ENCODE measurements at places on chromosomes 1 and 21. TPM values are rescaled to one million over a fixed set of nuclear protein-coding genes. Genes with fewer than 3 reads are reported as not detected.

DNA sequence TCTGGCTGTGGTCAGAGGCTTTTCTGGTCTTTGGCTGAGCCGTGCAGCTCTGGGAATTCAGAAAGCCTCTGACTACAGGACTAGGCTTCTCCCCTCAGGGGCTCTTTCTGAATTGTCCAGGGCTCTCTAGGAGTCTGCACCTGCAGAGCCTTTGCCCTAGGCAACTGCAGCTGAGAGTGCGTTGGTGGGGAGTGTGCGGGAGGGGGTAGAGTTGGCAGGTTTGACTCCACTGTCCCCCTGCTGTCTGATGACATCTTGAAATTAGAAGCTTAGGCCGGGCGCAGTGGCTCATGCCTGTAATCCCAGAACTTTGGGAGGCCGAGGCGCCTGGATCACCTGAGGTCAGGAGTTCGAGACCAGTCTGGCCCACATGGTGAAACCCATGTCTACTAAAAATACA is 32.9 kb downstream of the KIAA1614 start:
- no peak overlapping the region for H3K27ac ChIP-seq
- no peaks in the 10 kb centered on the region for H3K27me3 ChIP-seq
- DNase-seq = no peak
- peaks cover 8% of the 10 kb centered on the region for H3K4me1 ChIP-seq
- H3K4me3 ChIP-seq = no peak overlapping the region

GRCh38 chr1:56200442-56200841 is 378.9 kb downstream of the PLPP3 start:
- peak; percentile 46 for DNase-seq
- no peaks in the 10 kb centered on the region for H3K36me3 ChIP-seq
- H3K27ac ChIP-seq = peak overlapping the region; percentile 38

DNA sequence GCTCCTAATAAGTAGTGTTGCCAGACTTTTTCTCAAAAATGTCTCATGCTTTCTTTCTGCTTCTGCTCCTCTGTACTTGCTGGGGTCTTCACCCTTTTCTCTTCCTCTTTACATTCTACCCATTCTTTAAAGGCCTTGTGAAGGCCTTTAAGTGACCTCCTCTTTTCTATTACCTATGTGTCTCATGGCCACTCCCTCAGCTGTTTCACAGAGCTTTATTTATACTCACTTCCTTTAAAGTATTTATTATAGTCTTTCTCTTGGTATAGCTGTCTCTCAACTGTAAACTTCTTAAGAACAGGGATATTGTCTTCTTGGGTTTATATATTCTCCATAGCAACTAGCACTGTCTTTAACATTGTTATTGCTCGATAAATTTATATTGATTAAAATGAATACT is 792 bp downstream of the GOLPH3L start:
- DNase-seq = no peak
- no peaks in the 10 kb centered on the region for H3K4me1 ChIP-seq
- peak overlapping the region; percentile 74 for H3K4me3 ChIP-seq
- peaks cover 6% of the 10 kb centered on the region for H3K36me3 ChIP-seq
- no peak overlapping the region for H3K27ac ChIP-seq

GRCh38 chr21:37331411-37331810 is 35.2 kb upstream of the DYRK1A start:
- no peaks in the 10 kb centered on the region for H3K27me3 ChIP-seq
- H3K4me3 ChIP-seq = no peak overlapping the region
- H3K36me3 ChIP-seq = no peaks in the 10 kb centered on the region

DNA sequence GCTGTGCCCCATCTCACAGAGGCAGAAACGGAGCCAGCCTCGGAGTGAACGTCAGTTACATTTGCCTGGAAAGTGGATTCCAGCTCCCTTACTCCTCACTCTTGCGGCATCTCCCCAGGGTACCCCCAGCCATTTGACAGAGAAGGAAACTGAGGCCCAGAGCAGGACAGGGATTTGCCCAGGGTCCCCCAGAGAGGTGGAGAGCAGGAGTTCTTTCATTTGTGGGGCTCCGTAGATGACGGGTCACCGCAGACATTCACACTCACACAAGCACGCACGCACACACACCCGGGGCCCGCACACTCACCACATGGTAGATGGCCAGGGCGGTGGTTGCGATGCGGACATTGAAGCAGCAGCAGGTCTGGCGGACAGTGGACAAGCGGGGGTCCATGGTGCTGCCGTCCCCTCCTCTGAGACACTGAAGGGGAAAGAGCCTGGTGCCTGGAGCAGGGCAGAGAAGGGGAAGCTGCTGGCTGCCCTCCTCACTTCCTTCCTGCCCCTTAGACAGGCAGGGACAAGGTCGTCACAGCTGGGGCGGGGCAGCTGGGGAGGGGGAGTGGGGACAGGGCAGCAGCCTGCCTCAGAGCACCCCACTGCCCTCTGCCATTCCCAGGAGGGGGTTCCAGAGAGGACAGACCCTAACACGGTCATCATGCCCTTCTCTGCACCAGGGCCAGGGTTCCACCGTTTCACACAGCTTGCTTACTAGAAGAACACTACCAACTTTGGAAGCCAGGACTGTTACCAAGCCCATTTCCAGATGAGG is at the start of gene LAPTM5:
LAPTM5 (minus strand) TSS at position 423 of the 769 bp plus-strand sequence; CDS start at position 394, 29 bp downstream.
- no peaks in the 10 kb centered on the region for H3K36me3 ChIP-seq
- peaks cover 6% of the 10 kb centered on the region for H3K4me1 ChIP-seq
- H3K27ac ChIP-seq = no peak within 1 kb of the TSS
- no peak within 1 kb of the TSS for H3K4me3 ChIP-seq
- peaks cover 9% of the 10 kb centered on the region for H3K27me3 ChIP-seq

Gene ACTN2
- under 0.01 TPM for total RNA-seq

GRCh38 chr1:191641420-191642260 is 516.6 kb upstream of the RGS18 start:
- no peak overlapping the region for H3K4me3 ChIP-seq
- H3K36me3 ChIP-seq = no peaks in the 10 kb centered on the region
- H3K27ac ChIP-seq = no peak overlapping the region
- no peaks in the 10 kb centered on the region for H3K4me1 ChIP-seq
- peak; percentile 69 for DNase-seq

All from IMR-90 (cell line).